CD4-positive, alpha-beta T cell treated with Interleukin-17A for 4 hours (primary cell): ENCODE measurements at places on chromosomes 3 and 15.

GRCh38 chr3:97981886-97982285 lies 9.7 kb upstream of the RIOX2 start:
- no peak for DNase-seq

DNA sequence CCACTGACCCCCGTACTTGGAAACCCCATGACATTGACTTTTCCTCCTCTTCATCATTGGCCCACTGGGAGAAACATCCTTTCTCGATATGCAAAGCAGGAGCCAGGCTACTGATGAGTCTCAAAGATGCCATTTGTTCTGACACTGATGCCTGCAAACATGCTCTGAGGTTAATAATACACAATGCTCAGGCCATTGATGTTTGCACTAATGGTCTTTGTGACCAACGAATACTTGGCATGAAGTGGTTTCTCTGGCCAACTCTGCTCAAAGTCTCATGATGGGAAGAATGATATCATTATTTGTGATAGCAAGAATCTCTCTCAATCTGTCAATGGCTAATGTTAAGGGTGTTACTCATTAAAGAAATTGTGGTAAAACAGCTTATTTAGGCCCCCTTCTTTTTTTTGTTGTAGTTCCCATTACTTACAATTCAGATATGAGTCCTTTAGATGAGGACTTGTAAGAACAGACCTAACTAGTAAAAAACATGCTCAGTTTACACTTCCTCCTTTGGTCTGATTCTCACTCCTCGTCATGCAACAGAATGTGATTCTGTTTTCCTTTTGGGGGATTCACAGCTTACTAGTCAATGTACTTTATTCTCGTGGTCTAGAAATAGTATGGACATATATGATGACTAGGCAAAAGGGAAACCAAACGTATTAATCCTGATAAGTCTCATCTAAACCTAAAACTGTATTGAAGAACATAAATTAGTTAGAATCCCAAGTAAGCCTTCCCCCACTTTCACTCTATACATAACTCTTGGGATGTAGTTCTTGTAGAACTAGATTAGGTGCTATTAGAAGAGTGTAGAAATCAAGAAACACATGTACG lies 488.8 kb upstream of the DPPA4 start:
- no peak for DNase-seq

- DNase-seq: no peak
These were observed 62.8 kb downstream of the MDFIC2 start for GRCh38 chr3:70249509-70250160.

DNA sequence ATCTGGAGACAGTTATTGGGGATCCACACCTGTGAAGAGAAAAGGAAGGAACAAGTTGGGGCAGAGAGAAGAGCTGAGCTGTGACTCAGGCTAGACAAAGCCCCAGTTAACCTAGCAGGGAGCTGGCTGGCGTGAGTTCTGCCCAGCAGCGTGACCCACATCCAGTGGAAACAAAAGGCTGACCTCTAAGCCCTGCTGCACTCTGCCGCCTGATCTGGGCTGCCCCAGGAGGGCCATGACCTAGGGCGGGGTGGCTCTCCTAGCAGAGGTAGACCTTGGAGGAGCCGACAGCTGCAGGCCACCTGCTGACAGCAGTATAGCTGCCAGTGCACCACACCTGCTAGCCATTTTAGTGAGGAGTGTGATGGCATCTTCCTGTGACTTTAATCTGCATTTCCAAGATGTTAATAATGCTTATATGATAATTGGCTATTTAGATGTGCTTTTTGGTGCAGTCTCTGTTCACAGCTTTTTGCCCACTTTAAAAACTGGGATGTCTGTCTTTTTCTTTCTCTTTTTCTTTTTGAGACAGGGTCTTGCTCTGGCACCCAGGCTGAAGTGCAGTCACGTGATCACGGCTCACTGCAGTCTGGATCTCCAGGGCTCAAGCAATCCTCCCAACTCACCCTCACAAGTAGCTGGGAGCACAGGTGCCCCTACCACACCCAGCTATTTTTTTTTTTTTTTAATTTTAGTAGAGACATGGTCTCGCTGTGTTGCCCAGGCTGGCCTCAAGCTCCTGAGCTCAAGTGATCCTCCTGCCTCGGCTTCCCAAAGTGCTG lies 78.1 kb downstream of the LSM3 start:
- peak; percentile 8 for DNase-seq

- no peak for DNase-seq
These were observed 17.4 kb downstream of the PTPN23 start for GRCh38 chr3:47398228-47398627.

DNA sequence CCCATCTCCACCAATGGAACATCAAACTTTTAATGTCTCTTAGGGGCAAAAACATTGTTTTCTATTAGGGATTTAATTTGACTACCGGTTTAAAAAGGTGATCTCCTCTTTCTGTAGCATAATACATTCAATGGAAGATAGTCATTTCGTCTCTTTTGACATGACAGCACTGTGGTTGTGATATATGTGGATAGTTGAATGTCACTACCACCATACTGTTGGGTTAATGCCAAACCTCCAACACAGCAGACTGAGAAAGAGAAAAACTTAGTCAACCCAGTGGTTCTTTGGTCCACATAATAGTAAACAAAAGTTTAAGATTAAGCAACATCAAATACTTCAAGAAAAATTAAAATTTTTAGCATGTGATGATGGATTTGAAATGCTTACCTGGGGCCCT lies 530.4 kb downstream of the AGBL1 start:
- DNase-seq: no peak

DNA sequence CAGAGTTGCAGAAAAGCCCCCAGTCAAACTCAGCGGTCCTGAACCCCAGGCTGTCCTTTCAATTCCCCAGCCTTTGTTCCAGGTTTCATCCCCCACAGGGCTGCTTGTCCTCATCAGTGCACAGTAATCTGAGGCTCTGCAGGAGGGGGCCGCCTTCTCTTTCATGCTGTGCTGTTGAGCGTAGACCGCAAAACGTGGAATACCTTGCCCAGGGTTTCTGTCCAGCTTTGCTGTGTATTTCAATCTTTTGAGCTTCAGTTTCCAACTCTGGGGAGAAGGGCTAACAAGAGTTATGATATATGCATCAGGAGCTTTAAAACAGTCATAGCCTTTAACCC lies 64.8 kb downstream of the FAM43A start:
- no peak for DNase-seq

DNA sequence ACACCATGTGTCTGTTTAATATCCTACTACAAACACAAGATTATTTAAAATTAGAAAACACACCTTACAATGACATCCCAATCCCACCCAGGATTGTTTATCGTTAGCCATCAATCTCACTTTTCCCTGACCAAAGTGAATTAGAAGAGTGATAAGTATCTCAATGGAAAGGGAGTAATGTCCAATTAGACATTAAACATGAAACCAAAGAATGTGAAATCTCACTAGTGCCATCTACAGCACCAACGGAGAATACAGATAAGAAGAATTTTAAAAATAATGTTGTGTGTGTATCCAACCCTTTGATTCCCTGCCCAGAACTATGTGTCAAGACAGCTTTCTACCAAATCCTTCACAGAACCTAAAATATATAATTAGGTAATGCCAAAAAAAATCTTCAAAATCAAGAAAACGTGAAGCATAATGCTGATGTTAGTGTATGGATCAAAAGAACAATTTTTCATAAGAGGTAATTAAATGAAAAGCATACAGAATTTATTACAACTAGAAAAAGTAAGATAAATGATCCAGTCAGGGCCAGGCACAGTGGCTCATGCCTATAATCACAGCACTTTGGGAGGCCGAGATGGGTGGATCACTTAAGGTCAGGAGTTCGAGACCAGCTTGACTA lies 64.2 kb downstream of the SCAPER start:
- DNase-seq: no peak
